AG09309 (cell line): ENCODE measurements at places on chromosomes 4 and X.

DNA sequence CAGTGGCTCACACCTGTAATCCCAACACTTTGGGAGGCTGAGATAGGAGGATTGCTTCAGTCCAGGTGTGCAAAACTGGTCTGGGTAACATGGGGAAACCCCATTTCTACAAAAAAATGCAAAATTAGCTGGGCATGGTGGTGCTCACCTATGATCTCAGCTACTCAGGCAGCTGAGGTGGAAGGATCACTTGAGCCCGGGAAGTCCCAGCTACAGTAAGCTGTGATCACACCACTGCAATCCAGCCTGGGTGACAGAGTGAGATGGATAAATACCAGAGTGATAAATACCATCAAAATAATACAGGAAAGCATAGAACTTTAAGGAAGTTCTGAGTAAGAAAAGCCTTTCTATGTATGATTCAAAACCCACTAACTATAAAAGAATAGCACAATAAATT, 52.8 kb downstream of the LRBA start:
- no peak for DNase-seq

DNA sequence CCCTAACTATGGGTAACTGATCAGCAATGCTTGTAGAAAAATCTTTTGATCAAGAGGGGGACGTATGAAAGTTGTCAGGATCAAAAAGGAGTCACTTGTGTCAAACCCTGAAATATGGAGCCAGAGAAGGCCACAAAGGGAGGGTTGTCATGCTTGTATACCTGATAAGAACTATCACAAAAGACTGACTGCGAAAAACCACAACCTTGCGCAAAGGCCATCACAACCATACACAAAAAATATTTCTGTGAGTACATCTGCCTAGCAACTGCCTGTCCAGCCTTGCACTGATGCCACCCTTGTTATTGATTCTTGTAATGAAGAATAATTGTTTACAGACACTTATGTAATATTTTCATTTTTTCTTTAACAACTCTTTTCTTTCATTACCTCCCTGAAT, 22.8 kb upstream of the EIF4E start:
- no peak for DNase-seq

DNA sequence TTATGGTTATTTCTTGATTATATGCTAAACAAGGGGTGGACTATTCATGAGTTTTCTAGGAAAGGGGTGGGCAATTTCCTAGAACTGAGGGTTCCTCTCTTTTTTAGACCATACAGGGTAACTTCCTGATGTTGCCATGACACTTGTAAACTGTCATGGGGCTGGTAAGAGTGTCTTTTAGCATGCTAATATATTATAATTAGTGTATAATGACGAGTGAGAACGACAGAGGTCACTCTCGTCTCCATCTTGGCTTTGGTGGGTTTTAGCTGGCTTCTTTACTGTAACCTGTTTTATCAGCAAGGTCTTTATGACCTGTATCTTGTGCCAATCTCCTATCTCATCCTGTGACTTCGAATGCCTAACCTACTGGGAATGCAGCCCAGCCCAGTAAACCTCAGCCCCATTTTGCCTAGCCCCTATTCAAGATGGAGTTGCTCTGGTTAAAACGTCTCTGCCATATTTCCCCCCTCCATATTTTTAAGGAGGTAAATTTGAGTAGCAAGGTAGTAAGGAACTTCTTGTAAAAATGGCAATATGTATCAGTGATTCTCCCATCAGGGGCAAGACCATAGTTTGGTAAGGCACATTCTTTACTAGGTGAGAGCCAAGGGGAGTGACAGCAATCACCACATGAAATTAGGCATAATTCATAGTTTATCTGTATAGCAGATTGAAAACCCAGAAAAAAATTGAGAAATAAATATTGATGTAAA, 2.6 kb downstream of the CXCL2 start:
- no peak for DNase-seq

DNA sequence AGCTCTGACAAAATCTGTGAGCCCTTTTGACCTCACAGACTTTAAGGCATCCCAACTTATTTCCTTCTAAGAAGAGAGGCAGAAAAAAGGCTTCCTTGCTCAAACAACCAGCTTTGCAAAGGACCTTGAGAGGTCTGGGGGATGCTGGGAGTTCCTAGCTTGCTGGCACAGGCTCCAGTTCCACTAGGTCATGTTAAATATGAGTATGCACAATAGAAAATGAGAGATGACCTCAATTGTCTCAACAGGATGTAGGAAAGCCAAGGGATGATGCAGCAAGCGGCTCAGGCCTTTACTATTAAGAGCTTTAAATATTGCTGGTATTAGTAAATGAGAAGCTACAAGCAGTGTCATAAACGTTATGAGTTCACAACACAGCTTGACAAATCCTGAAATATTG, 13.3 kb upstream of the ZNF827 start:
- no peak for DNase-seq

DNA sequence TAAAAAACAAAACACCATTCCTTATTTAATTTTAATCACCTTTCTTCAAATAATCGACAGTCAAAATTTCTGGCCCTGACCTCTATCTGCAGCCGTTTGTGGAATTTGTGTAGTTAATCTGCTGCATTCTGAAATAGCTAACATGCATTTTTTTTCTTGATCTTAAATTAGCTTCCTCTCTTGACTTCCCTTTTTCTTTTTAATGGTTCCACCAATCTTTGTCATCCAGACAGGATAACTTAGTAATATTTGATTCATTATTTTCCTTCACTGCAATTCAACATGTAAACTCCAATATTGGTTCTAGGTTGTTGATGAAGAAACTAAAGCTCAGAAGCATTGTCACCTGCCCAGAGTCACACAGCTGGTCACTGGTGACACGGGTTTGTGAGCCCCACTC, 77.3 kb downstream of the ARHGAP10 start:
- DNase-seq, result no peak

DNA sequence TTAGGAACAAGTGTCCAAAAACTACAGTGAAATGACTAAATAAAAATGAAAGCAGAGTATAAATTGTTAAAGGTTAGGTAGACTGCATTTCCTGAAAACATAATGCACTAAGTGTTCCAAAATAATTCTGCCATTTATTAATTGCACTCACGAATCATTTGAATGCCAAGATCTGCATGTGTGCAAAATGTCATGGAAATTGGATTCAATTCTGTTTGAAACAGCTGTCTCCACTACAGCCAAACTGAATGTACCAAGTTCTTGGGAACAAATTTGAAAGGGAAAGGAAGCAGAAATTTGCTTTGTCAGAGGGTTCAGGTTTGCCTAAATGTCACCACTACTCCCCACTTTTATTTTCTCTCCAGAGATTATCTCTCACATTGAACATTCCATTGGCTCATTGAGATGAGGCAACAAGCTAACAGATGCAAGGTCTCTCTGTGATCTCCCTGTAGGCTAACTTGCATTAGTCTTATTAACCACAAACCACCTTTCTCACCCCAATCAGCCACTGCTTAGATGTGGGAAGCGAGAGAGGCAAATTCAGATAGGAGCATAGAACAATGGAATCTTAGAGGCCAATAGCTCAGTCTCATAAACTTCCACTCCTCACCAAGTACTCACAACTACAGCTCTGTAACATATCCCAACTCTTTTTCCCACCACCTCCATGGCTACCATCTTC, 226.6 kb downstream of the KDR start:
- no peak for DNase-seq

DNA sequence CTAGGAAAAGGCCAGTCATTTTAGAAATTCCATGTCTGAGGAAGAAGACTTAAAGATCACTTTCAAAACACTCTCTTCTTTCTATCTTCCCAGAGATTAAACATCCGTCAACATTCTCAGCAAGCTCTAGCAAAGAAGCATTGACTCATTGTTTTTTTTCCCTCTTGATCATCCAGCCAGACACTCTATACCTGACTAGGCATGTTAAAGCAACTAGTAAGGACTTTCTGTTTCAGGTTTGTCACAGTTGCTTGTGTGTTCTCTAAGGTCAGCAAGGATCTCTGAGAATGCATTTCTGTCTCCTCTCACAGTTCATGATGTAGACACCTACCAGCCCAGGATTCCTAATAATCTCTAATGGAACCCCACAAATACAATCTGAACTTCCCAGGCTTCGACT, 112.2 kb downstream of the IL13RA2 start:
- no peak for DNase-seq

DNA sequence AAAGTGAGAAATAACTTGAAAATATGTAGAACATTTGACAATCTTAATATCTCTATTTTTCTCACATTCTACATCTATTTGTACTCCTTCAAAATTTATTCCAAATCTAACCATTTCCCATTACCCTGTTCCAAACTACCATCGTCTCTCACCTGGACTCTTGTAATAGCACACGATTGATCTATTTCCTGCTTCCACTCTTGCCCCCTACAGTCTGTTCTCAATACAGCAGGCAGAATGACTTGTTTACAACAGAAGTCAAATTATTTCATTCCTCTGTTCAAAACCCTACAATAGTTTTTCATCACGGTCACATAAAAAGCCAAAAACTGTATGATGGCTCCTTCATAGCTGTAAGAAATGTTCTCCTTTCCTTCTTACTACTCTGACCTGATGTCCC, 21.1 kb upstream of the LUZP4 start:
- no peak for DNase-seq

DNA sequence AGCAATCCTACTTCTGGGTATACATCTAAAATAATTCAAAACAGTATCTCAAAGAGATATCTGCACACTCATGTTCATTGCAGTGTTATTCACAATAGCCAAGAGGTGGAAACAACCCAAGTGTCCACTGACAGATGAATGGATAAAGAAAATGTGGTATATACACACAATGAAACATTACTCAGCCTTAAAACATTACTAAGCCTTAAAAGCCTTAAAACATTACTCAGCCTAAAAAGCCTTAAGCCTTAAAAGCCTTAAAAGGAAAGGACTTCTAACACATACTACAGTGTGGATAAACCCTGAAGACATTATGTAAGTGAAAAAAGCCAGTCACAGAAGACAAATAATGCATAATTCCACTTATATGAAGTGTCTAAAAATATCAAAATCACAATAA, 40.3 kb upstream of the TFDP3 start:
- no peak for DNase-seq

- DNase-seq, result no peak
These were observed 18.0 kb downstream of the CRMP1 start for GRCh38 chr4:5874811-5875449.

GRCh38 chrX:105738162-105738561, 84.2 kb upstream of the NRK start:
- no peak for DNase-seq

DNA sequence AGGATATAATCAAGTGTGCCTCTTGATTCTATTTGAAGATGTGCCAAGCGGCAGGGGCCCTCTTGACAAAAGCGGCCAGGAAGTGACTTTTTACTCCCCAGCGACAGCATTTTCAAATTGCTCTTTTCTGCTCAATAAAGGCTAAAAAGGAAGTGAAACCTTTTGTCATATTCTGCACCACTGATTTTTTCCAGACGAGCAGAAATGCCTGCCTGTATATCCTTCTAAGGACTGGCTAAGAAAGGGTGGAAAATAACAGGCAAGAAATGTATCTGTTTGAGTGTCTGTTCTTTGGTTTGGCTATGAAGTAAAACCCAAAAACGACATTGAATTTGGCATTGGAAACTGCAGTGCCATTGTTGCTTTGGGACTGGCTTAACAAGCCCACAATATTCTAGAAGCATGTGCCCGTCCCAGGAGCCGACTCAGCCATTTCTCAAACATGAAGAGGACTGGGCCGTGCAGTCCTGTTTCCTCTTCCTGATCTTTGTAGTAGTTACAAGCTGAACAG, 25.4 kb downstream of the TMSB4X start:
- no peak for DNase-seq
